GM12892 (cell line): ENCODE measurements at places on chromosomes 6 and 20.

DNA sequence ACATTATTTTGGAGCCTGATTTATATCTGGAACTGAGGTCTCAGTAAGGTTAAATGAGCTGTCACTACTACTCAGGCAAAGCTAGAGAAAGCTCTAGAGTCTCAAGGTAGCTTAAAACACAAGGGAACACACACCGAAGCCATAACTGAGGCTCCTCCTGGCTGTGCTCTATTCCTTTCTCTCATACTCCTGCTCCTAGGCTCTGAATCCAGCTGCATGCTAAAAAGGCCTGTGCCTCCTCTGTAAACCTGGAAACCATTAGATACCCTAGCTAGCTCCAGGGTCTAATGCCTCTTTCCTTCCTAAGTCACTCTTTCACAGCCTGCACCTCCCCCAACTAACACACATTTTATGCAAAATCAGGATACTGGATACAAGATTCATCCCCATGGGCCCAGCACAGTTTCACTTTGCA is 17.1 kb downstream of the RIPOR2 start:
- no peak for DNase-seq

DNA sequence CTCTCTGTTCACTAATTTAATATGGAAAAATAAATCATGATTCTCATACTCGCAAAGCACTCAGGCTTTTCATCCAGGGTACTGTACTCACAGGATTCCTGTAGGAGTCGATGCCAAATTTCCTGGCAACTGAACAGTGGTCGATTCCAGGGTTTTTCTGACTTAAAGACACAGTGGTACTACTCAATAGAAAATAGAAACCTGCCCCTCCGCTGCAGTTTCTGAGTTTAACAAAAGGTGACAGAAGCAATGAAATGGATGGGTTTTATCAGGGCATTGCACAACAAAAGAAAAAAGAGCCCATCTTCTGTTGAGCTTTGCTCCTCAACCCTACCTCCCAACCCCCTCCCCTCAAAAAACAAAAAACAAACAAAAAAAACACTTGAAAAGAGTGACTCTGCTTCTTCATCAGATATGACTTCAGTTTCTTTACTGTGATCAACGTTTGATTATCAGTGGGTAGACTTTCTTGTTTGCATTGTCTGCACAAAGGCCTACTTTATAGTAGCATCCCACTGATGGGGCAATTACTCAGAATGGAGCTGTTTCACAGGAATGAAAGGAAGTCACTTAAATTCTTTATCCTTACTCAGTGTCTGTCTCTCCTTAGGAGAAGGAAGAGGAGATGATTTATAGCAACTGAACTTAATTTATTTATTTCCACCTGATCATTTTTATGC is 96.2 kb upstream of the FOXO3 start:
- DNase-seq, result no peak

DNA sequence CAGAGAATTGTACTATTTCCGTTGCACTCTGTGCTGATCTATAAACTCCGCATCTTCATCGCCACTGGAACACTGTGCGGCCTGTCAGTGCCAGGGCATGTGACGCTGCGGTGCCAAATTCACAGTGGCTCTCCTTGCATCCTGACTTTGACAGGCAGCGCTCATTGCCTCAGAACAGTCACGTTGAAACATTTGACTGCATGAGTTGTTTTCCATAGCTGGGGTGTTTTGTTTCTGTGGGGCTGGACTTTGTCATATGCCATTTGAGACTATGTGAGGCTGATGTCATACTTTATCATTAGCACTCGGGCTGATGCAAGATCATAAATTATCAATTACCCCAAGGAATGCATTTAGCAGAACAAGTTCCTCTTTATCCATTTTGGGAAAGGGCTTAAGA is 32.7 kb downstream of the CFAP61 start:
- DNase-seq, result no peak

- DNase-seq, result no peak
Measured at GRCh38 chr6:149925253-149925973, 2.5 kb upstream of the RAET1G start.

- DNase-seq, result no peak
Measured at GRCh38 chr6:1376653-1377052, 12.7 kb upstream of the FOXF2 start.

DNA sequence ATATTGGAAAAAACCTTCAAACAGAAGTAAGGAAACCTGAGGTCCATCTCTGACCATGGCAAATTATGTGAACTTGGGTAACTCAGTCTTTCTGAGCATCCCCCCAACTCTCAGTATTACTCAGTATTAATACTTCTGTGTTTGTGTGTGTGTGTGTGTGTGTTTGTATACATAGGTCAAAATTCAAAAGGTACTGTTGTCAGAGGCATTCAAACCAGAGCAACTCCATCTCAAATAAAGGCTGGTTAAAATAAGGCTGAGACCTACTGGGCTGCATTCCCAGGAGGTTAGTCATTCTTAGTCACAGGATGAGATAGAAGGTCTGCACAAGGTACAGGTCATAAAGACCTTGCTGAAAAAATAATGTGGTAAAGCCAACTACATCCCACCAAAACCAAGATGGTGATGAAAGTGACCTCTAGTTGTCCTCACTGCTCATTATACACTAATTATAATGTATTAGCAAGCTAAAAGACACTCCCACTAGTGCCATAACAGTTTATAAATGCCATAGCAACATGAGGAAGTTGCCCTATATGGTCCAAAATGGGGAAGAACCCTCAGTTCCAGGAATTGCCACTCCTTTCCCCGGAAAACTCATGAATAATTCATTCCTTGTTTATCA is 33.3 kb upstream of the SLC22A16 start:
- no peak for DNase-seq

DNA sequence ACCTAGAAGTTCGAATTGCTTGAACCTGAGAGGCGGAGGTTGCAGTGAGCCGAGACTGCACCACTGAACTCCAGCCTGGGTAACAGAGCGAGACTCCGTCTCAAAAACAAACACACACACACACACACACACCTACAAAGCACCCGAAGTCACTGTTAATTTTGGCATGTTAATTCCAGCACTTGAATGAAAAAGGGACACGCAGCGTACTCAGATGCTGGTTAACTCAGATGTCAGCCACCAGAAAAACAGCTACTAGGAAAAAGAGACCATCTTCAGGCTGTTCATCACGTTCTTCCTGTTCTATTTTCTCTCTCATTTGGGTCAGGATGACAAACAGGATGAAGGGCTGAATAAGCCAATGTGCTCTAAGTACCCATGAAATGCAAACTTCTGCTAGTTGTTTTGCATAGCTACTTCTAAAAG is 46.9 kb downstream of the BLOC1S5 start:
- no peak for DNase-seq

GRCh38 chr6:150323205-150323604 is 45.6 kb upstream of the IYD start:
- DNase-seq, result no peak

DNA sequence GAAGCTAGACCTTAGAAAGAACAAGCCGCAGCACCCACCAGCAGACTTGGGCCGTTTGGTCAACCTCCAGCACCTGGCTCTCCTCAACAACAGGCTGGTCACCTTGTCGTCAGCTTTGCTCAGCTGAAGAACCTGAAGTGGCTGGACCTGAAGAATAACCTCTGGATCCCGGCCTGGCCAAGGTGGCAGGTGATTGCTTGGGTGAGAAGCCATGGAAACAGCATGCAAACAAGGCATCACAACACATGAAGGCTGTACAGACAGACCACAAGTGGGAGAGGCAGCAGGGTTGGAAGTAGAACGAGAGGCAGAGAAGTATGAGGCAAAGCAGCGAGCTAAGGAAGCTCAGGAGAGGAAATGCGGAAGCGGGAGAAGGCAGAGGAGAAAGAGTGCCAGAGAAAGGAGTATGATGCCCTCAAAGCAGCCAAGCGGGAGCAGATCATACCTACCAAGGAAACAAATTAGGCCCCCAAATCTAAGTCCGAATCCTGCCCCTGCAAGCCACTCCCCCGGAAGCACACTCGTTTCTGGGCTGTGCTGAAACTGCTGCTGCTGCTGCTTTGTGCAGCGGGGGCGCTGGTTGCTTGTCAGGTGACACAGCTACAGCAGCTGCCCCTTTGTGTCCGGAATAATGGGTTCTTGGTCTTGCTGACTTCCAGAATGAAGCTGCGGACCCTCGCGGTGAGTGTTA is 121.6 kb upstream of the LGSN start:
- DNase-seq, result no peak

- no peak for DNase-seq
Measured at GRCh38 chr20:8228315-8228714, 96.2 kb downstream of the PLCB1 start.

GRCh38 chr6:24766680-24767462 is 7.9 kb upstream of the GMNN start:
- DNase-seq, result peak; percentile 21

GRCh38 chr20:39880890-39881289 is 808.1 kb downstream of the MAFB start:
- no peak for DNase-seq

- no peak for DNase-seq
Measured at GRCh38 chr6:100504786-100505737, 40.3 kb upstream of the SIM1 start.

DNA sequence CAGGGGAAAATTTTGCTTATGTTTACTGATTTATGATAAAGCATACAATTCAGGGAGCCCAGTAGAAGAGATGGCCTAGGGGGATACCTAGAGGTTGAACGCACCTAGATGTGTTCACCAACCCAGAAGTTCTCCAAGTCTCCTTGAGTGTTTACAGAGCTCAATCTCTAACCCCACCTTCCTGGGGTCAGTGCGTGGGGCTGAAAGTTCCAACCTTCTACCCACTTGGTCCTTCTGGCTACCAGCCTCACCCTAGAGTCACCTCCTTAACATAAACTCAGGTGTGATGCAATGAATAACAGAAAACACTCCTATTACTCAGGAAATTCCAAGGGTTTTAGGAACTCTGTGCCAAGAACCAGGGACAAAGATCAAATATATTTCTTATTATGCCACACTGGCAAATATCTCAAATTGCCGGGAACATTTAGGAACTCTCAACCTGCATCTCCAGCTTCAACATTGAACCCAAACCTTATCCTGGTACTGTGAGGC is 26.4 kb downstream of the AFG1L start:
- no peak for DNase-seq

DNA sequence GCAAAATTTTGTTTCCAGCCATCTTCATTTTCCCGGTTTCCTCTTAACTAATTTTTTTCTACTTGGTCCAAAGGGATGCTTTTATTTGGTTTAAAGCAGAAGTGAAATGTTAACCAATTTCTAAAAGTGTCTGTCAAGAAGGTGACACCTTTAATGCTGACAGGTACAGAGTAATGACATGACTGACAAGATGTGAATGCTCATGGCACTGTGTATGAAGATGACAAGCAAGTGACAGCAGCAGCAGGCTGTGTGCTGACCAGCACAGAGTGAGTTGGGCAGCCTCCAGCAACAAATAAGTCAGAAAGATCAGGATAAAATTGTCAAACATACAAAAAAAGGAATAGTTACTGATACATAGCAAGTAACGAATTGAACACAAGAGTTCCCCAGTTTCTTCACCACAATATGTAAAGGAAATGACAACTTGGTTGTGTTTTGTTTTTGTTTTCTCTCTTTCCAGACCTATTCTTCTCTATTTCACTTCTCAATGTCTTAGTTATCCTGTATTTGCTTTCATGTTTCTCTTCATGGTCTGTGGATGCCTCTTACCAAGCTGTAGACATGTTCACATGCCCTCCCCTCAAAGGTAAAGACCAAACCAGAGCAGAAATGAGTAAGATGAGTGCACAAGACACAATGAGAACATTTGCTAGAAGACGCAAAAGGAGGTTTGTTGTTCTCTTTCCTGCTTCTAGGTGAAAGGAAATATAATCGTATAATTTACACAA is 174.9 kb downstream of the FRK start:
- peak; percentile 3 for DNase-seq

- no peak for DNase-seq
Measured at GRCh38 chr6:36526066-36526465, 21.2 kb downstream of the STK38 start.

- no peak for DNase-seq
Measured at GRCh38 chr6:157978021-157978783, 3.5 kb upstream of the SYNJ2 start.

DNA sequence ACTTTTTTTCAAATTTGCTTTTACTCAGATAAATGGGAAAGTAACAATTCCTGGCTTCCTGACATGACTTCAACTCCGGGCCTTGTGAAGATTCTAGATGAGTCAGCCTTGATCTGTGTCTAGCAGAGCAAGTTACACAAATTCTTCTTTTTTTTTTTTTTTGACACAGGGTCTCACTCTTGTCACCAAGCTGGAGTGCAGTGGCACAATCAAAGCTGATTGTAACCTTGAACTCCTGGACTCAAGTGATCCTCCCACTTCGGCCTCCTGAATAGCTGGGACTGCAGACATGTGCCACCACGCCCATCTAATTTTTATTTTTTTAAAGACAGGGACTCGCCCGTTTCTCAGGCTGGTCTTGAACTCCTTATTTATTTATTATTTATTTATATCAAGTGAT is 7.3 kb upstream of the ARHGAP18 start:
- DNase-seq, result no peak

GRCh38 chr6:79630883-79631692 is at the start of gene SH3BGRL2:
Gene SH3BGRL2, plus strand, starts transcription at chr6:79631329. Its CDS starts 133 bp downstream, at chr6:79631462.
- peak; percentile 38 for DNase-seq

DNA sequence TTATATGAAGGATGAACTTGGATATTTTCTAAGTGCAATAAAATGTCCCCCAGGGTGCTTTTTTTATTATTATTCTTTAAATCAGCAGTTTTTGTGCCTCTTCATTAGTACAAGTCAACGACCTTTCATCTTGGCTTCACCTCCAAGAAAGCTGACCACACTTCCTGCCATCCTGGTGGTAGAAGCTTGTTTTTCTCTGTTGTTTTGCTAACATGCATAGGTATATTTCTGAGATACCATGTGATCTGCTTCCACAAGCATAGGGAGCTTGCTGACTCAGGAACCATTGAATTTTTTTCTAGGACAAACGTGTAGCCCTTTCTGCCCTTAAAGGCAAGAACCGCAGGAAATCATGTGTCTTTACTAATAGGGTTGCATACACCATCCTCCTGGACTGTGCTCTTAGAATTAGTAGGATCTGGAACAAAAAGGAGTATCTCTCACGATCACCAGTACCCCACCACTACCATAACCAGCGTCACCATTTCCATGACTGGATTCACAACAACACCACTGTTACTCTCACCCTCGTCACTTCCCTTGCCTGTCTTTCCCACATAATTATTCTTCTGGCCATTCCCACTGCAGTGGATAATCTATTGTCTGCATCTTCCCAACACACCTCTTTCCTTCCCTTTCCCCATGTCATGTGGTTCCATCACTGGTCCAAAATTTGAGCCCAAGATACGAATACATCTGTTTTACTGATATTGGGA is 207.1 kb downstream of the MAFB start:
- DNase-seq, result no peak

GRCh38 chr6:11092668-11093375 is 812 bp upstream of the SMIM13 start:
- peak; percentile 39 for DNase-seq

- no peak for DNase-seq
Measured at GRCh38 chr6:167121335-167121841, 1.5 kb upstream of the CCR6 start.

- no peak for DNase-seq
Measured at GRCh38 chr20:19380211-19380610, 167.8 kb downstream of the SLC24A3 start.

- DNase-seq, result no peak
Measured at GRCh38 chr6:106102034-106102433, 15.9 kb downstream of the PRDM1 start.
